ENCODE measurements at places on chromosomes 12 and 14.
A peak's percentile ranks its signal among the peaks of the same experiment; 100 is the strongest.

- DNase-seq: no peak
These were observed 359.3 kb downstream of the ADGRD1 start for GRCh38 chr12:131312793-131313545.

- DNase-seq: no peak
These were observed 14.1 kb downstream of the IL31 start for GRCh38 chr12:122159882-122160281.

GRCh38 chr14:65170318-65170717, 68.0 kb upstream of the MAX start:
- DNase-seq: no peak

DNA sequence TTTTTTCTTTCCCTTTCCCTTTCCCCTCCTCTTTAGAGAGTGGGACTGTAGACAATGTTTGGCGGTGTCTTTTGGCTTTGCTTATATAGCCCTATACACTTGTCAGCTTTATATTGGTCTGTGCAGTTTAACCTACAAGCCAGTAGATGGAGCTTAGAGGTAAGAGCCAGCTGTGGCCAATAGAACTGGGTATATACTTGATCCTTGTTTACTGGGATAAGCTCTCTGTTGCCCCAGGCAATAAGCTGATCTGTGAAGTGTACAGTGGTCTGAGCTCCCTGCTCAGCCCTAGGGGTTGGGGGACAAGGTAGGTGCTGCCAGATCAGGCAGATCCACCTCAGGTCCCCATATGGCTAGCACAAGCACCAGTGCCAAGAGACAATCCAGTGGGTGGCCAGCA, 434.1 kb downstream of the NOVA1 start:
- DNase-seq: peak; percentile 35

GRCh38 chr14:33931461-33931860, 19.4 kb downstream of the EGLN3 start:
- no peak for DNase-seq

DNA sequence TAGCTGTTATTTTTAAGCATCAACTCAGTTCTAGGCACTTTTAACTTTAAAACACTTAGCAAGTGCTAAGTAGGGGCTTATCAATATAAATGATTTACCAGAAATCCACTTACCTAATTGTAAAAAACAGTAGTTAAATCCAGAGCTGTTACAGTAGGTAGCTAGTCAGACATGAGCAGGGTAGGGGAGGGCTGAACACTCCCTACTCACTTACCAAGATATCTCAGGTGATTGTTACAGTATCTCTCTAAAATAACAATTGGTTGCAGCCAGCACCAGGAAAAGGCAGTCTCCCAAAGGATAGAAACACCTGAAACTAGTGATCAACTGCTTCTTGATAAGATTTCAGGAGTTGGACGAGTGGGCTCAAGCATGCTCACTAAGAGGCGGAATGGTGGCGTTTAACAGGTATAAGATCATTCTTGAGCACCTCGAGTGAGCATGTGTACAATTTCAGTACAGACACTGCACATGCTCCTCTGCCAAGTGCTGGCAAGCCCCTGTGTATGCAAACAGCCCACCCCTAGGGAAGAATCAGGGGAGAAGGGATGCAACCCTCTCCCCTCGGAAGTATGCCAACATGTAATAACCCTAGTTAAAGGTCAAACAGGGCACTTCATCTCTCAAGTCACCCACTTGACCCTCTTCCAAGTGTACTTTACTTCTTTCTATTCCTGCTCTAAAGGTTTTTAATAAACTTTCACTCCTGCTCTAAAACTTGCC, 1113.6 kb upstream of the SEL1L start:
- DNase-seq: no peak

- DNase-seq: no peak
These were observed 49.0 kb upstream of the TMEM263 start for GRCh38 chr12:106906715-106907114.

GRCh38 chr14:64855721-64856528, 23.8 kb downstream of the SPTB start:
- no peak for DNase-seq

GRCh38 chr12:106780010-106780631, 5.6 kb downstream of the RIC8B start:
- no peak for DNase-seq

DNA sequence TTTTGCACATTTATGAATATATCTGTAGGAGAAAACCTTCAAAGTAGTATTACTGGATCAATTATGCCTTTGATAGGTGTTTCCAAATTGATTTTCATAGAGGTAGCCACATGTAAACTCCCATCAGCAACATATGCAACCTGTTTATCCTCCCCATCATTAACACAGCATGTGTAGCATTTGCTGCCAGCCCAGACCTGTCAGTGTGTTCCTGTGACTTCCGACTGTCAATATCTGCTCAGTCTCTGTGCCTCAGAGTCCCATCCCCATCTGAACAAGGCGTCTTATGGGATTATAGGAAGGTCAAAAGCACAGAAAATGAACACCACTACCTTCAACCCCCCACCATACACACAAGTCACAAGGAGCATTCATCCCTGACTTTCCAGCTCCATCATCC, 9.5 kb upstream of the CAPRIN2 start:
- DNase-seq: no peak

- DNase-seq: no peak
These were observed 99.3 kb upstream of the PTPRB start for GRCh38 chr12:70736351-70737133.

All from iPS DF 19.7 (cell line).